ENCODE measurements at places on chromosomes 16 and 17.

GRCh38 chr17:48236681-48237134 lies 129.1 kb downstream of the SNX11 start:
- peak; percentile 12 for DNase-seq

DNA sequence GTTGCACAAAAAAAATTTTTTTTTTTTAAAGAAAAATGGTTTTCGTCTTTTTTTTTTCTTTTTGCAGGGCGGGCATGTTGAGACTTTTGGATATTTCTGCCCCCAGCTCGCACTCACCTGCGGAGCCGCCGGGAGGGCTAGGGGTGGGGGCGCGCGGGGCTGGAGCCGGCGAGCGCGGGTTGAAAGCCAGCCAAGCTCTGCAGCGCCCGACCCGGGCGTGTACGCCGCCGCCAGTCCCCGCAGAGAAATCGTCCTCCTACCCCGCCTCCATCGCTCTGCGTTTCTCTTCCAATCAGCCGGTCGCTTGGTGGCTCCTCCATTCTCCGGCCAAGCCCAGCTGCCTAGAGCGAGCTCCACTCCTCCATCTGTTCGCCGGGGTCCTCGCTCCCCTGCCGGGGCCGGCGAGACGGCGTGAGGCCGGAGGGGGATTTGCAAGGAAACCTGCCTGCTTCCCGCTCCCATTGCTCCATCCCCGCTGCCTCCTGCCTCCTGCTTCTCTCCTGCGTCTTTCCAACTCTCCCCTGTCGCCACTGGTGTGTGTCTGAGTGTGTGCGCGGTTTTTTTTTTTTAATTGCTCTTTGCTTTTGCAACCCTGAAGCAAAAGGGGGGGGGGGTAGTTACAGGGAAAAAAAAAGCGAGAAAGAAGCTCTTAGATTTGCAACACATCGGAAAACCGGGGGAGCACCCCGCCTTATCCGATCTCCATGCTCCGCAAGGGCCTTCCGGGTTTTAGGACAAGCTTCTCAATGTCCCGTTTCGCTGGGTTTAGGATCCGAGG lies 1.8 kb upstream of the UBTF start:
- peak; percentile 86 for DNase-seq

DNA sequence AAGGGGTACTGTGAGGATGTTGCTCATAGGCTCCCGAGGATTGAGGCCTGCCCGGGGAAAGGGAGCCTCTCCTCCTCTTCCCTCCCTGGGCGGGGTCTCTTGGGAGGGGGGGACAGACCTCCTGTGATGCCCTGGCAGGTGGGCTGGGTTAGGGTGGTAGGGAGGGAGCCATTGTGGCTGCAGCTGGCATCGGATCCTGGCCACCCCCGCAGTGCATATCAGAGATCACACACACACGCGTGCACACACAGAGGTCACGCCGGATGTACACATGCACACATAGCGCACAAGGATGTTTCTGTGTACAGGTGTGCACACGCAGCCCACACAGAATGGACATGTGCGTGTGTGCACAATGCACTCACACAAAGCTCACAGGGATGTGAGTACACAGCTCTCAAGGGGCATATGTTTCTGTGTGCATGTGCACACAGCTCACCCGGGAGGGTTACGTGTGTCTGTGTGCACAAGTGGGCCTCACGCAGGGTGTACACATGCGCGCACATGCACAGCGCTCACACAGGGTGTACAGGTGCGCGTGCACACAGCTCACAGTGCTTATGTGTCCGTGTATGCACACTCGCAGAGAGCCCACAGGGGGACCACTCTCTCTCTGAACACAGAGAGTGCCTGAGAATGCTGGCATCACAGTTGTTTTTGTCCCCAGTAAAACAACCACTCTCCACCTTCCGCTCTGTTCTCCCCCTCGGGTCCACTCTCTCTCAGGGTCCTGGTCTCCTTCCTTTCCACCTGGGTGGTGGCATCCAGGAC lies 2.4 kb downstream of the GJD3 start:
- DNase-seq: no peak

DNA sequence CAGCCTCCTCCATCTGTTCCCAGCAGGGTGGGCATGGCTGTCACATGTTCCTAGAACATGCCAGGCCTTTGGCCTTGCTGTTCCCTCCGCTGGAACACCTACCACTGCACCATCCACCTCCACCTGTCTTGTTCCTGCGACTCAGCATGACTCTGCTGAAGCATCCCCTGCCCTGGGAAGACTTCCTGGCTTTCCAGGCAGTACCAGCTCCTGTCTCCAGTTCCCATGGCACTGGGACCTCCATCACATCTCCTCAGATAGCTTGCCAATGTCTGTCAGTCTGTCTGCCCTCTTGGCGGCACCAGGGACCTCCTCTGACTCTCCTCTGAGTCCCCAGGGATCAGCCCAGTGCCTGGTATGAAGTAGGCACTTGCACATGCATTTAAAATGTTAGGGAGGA lies 15.7 kb downstream of the PDP2 start:
- no peak for DNase-seq

DNA sequence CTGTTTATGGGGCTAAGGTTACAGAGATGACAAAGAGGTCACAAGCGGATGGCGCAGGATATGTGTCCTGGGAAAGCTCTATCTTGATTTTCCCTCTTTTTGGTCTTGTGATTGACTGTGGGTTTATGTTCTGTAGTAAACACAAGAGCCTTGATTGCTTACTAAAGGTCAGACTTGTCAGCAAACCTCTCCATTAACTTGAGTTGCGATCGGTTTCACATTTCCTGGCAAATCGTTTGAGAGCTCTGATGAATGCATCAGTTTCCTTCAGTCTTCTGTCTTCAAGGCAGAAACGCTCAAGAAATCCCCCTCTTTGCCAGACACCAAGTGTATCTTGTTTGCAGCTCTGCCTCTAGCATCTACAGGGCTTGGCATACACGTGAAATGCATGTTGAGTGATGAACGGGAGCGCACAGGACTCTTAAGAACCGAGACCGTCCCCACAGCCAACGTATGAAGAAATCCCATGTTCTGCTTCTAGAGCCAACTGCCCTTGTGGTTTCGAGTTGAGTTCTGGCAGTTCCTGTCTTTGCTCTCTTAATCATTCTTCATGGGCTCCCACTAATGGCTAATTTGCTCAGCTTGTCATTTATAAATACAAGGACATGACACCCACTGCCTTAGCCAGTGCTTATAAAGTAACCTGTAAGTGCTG lies 143.3 kb downstream of the PITPNC1 start:
- DNase-seq: peak; percentile 76

DNA sequence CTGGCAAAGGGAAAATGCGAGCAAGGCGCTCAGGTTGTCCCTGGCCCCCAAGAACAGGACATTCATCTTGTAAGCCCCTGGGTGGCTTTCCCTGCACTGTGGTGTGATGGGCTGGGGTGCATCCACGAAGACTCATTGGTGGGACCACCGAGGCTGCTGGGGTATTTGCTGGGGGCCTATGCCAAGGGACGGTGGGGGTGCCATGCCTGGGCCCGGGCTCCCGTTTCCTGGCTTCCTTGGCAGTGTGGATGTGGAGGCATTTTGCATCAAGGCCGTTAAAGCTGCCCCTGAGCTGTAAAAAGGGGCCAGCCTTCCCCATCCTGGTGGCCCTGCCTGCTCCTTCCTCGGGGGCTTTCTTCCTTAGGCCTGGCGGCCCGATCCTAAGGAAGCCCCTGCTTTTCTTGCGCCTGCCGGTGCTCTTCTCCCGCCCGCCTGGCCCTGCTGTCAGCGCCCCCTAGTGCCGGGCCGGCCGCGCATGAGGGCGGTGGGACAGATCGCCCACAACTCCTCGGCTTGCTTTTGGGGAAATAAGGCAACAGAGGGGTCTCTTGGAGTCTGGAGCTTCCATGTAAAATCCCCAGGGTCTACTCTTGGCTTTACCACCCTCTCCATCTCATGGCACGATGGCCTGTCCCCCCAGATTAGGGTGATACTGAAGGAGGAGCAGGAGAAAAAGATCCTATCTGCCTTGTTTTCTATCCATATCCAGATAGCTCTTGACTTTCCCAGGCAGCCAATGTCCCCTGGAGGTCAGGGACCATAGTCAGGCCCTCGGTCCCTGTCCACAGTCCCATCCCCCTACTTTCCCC lies 9.8 kb upstream of the TBX2 start:
- DNase-seq: peak; percentile 51

- peak; percentile 96 for DNase-seq
Observed at GRCh38 chr16:88700636-88701482, 5.3 kb downstream of the RNF166 start.

GRCh38 chr17:58153046-58153445 lies 4.9 kb downstream of the OR4D1 start:
- peak; percentile 29 for DNase-seq

- DNase-seq: peak; percentile 80
Observed at GRCh38 chr17:28763804-28764266, 20.0 kb downstream of the TRAF4 start.

DNA sequence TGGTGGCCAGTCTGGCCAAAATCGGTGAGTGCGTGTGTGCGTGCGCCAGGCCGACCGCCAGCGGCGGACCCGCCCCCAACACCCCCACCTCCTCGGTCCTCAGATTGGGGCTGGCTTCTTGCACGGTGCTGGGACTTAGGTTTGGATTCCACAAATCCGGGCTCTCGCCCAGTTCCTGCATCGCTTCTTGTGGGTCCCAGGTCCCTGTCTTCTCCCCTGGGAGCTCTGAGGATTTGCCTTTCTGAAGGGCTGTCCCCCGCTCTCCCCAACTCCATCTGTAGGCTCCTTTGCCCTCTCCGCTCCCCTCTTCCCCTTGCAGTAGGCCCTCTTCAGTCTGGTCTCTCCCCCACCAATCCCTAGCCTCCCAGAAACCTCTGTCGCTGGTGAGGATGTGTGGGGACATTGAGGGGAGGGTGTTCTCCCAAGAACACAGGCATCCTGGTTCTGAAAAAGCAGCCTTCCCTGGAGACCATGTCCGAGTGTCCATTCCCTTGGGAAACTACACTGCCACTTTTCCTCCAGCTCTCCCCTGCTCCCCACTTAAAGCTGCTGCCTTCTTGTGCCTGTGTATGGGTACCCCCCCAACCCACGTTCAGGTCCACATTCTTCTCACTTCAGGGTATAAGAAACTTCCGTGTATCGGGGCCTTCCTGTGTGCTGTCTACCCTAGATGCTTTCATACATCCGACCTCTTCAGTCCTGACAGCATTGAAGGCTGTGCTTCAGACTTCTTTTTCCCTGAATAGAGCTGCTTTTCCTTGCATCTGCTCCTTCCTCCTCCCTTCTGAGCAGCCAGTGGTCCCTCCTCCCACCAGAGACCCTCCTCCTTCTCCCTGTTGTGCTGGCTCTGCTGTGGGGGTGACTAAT lies 632 bp downstream of the SLC9A5 start:
- no peak for DNase-seq

- no peak for DNase-seq
Observed at GRCh38 chr16:10741844-10742243, 1.8 kb upstream of the NUBP1 start.

GRCh38 chr17:5788266-5788900 lies 204.1 kb upstream of the NLRP1 start:
- no peak for DNase-seq

DNA sequence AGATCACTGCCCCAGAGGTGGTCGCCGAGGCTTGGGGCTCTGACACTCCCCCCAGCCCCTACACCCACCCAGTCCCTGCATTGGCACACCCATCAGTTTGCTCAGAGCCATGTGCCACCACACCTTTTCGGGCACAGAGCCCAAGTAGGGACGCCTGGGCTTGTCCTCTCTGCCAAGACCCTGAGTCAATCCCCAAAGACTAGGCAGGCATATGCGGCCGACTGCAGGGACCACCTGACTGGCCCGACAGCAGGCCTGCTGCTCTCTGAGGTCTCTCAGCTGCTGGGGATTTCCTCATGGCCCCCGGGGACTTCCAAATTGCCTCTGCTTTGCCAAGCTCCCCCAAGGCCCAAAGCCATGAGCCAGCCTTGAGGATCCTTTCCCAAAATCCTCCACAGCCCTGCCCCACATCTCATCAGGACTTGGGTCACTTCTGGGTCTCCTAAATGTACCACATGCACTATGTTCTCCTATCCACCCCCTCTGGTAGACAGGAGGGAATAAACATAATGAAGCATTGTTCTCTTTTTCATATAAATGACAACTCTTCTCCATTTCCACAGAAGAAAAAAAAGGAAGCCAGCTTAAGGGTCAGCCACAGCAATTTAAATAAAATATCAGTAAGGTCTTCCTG lies 30.6 kb downstream of the MYO18A start:
- DNase-seq: peak; percentile 84

GRCh38 chr16:86227801-86228200 lies 282.5 kb upstream of the FOXF1 start:
- no peak for DNase-seq

- no peak for DNase-seq
Observed at GRCh38 chr16:937723-938122, 33.1 kb downstream of the LMF1 start.

- DNase-seq: no peak
Observed at GRCh38 chr17:50638606-50638965, 3.9 kb downstream of the ABCC3 start.

GRCh38 chr16:63082101-63082500 lies 1045.9 kb upstream of the CDH8 start:
- DNase-seq: no peak

DNA sequence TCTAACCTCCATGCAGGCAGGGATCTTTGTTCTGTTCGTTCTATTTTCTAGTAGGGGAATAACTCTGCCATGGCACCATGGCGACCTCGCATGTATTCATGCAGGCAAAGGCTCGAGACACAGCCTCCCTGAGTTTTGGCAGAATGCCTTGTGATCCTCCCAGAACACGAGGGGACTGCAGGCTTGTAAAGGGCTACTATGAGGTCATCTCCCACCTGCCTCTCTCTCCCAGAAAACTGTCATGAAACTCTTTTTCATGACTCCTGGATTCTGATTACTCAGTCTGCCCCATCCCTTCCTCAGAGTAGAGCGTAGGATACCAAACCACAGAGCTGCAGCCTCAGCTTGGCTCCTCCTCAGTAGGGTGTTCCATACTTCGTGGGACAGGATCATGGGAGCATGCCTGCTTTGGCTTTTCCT lies 64.3 kb downstream of the IGF2BP1 start:
- DNase-seq: no peak
